ENCODE measurements at places on chromosomes 2 and 18. TPM values are rescaled to one million over a fixed set of nuclear protein-coding genes. Genes with fewer than 3 reads are reported as not detected.

Gene NEUROD1
- total RNA-seq, result 3.0 TPM

Gene ACP1
- total RNA-seq, result 106 TPM

DNA sequence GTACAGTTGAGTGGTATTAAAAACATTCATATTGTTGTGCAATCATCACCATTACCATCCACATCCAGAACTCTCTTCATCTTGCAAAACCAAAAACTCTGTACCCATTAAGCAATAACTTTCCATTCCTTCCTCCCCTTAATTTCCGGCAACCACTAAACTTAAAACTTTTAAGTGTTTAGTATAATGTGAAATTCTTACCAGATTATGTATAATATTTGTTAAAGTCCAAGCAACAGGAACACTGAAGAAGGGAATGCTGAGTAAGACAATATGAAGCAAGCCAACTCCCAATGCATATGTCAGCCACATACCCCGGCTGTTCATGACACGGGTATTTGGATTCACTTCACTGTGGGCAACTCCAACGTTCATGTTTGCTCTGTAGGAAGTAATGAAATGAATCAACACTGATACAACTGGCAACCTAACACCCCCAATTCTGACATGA, 1.9 kb downstream of the ORMDL1 start:
- DNase-seq, result no peak

GRCh38 chr2:199468561-199469513, 11.1 kb upstream of the SATB2 start:
- DNase-seq, result peak; percentile 82

DNA sequence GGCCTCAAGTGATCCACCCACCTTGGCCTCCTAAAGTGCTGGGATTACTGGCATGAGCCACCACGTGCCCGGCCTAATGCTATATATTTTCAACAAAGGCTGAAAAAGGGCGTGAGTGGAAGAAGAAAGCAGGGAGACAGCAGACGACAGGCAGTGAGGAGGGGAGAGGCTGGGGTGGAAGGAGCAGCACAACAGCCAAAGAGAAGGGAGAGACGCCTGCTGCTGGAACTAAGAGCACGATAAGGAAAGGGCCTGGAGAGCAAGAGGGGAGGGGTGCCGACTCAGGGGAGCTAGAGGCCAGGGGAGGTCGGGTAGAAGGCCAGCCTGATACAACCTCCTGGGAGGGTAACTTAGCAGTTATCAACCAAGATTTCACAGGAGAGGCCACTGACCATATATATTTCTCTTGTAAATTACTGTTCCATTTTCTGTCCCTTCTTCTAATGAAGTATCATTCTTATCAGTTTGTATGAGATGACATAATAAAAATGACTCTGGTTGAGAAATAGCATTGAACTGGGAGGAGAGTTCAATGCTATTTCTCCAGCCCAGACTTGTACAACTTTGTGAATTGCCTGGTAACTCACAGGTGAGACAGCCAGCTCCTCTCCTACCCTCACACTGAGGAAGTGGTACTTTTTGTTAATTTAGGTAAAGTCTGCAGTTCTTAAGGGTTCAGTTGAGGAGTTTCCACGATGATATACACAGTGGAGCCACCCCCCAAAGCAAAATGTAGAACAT, 5.8 kb upstream of the RNU4ATAC start:
- no peak for DNase-seq

- DNase-seq, result no peak
These were observed 221.5 kb downstream of the SH3RF3 start for GRCh38 chr2:109350526-109350925.

DNA sequence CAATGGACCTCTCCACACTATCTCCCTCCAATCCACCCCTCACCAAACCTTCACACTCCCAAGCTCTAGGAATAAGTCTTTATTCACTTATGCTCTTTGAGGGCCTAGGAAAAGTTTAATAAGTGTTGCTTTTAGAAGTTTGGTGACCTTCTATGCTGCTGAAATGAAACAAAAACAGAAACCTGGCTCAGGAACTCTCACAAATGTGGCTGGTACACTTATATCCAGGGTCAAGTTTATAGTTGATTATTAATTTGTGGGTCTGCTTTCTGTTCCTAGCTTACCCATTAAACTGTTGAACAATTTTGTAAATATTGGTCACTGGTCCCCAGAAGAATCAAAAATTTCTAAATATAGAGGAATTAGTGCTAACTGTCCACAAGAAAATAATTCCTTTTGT, 14.2 kb upstream of the ANKRD44 start:
- DNase-seq, result no peak

- peak; percentile 17 for DNase-seq
These were observed 111.3 kb upstream of the TLK1 start for GRCh38 chr2:171271971-171272436.

DNA sequence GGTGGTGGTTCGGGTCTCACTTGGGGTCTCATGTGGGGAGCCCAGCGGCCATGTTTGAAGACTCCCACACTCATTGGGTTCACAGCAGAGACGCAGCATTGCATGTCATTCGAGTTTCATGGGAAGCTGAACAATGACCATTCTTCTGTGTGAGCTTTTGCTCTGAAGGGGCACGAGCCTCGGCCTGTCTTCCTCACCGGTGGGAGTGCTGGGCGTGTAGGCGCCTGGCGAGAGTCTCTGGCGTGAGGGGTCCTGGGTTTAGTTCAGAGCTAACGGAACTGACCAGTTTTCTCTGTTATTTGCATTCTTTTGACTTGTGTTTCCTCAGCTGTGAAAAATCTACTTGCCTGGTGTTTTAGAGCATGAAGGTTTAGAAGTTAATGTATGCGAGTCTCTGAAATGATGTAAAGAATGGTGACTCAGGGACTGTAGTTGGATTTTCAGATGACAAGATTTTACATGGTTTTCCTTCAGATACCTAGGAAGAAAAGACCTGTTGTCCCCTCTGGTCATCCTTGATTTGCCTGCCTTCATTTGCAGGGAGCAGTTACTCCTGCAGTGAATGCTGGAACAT, 98.1 kb downstream of the ARMC9 start:
- DNase-seq, result peak; percentile 11

All from colonic mucosa (tissue), 4 donors.